CD4-positive, alpha-beta T cell treated with Interleukin-15 for 1 hour (primary cell): ENCODE measurements at places on chromosomes 16 and 17.
A peak's percentile ranks its signal among the peaks of the same experiment; 100 is the strongest.

- no peak for DNase-seq
Observed at GRCh38 chr17:3534881-3535252, 22.7 kb downstream of the TRPV3 start.

DNA sequence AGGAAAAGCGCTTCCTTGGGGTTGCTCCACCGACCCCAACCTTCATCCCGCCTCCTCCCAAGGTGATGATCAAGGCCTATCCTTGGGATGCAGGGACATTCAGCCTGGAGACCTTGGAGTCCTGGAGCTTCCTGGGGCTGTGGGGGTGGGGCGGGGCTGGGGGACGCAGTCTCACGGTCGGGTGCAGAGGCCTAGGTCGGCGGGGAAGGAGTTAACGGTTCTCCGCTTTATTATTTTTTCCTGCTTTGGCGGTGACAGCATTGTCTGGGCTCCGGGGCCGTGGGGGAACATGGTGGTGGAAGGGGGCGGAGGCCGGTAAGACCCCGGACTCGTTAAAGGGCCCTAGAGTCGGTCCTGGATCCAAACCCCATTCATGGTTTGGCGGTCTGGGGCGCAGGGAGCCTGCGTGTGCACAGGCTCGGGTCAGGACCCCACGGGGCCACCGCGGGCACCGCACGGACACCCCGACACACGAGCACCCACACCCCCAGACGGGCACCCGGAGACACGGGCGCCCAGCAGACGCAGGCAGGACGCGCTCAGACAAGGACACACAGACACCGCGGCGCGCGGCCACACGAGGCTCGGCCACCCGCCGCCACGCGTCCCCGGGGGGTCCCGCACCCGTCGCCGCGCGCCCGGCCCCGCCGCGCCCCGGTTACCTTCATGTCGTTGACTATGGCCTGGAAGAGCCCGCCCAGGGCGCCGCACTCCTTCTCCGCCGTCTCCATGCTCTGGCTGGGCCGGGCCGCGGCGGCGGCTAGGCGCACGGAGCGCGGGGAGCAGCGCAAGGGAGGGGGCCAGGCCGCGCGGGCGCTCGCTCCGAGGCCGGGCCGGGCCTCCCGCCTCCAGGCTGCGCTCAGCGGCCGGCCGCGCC is 554 bp downstream of the MTSS2 start:
- no peak for DNase-seq

- no peak for DNase-seq
Observed at GRCh38 chr16:2839650-2840450, 9.7 kb downstream of the ZG16B start.

DNA sequence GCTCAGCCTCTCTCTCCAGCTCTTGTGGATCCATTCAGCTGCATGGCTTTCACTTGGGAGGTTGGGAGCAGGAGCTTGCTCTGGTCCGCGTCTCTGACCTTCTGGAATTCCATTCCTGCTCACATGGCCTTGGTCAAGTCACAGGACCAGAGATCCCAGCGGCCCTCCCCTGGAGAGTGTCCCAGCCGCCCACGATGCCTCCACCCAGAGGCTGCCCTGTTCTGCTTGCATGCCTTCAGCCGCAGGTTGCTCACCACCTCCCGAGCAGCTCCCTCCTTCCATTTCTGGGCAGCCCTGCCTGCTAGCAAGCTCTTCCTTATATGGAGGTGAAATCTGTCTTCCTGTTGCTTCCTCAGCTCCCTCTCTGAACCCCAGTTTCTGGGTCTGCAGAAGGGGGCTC is 32.6 kb downstream of the RAI1 start:
- DNase-seq, result no peak

DNA sequence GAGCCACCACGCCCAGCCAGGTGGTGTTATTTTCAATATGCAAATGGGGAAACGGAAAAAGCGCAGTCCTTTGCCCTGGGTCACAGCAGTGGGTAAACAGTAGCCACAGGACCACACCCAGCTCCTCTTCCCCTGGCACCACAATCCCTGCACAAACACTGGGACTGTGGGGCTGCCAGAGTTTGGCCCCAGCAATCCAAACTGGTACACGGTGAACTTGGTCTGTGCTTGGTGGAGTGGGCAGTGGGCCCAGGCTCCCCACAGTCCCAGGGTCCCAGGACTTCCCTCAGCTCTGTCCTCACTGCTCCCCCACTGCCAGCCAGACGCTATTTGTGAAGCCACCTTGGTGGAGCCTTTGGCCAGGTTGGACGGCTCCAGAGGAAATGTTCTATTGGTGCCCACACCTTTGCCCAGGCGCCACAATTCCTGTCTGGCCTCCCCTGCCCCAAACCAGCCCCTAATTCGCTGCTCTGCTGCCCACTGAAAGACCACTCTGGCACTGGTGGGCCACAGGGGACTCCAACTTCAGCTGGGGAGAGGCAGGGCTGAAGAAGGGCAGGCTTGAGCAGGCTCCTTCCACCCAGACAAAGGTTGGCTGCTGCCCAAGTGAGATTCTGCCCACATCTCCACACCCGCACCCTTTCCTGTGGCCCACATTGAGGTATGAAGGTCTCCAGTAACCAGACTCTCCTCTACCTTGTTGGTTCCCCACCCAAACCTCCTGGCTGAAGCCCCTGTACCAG is 2.1 kb downstream of the CHAD start:
- DNase-seq, result no peak

- DNase-seq, result no peak
Observed at GRCh38 chr16:88482630-88483391, 29.7 kb downstream of the ZFPM1 start.

GRCh38 chr16:84390131-84390785 is 21.9 kb downstream of the ATP2C2 start:
- DNase-seq, result no peak

- DNase-seq, result no peak
Observed at GRCh38 chr17:73697872-73698271, 53.6 kb upstream of the SDK2 start.

GRCh38 chr16:16025214-16025968 is 76.0 kb downstream of the ABCC1 start:
- DNase-seq, result peak; percentile 28

DNA sequence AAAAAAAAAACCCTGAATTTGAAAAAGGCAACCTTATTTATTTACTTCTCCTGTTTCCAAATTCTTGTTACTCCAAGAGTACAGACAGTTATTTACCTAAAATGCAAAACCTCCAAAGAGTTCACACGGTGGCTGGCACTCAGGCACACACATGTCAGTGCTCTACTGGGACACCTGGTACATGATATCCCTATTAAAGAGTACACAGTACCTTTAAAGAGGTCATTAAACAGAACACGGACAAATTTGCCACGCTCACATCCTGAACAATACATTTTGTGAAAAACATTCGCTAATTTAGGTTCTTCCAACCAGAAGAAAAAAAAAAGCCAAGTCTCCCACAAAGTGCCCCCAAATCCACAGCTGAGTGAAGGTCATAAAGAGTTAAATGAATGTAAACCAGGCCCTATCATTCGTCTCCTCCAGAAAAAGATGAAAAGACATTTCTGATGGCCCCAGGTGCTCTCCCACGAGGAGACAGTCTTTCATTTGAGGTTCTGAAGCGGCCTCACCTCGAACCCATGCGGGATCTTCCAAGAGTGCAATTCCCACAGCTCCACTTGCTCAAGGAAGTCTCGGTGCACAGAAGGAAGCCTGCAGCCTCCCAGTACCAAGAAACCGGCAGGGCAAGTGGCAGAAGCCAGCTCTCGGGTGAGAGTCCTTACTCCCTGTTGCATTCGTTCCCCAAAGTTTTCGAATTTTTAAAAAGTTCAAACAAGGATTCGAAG is 993 bp downstream of the ERN1 start:
- no peak for DNase-seq

DNA sequence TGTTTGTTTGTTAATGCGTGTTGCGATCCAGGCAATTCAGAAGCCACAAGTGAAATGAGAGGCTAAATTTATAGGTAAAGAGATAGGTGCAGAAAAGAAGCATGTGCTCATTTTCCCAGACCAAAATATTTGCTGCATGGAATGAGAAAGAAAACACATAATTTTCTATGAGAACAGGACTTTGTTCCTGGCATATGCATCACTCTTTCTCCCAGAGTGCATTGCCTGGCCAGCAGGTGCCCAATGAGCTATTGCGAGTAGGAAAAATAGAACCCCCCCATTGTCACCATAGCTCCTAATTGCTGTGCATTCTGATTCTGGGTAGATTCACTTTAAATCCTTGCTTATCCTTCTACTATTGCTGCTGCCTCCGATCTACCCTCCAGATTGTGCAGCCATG is 410.4 kb downstream of the PMP22 start:
- no peak for DNase-seq

DNA sequence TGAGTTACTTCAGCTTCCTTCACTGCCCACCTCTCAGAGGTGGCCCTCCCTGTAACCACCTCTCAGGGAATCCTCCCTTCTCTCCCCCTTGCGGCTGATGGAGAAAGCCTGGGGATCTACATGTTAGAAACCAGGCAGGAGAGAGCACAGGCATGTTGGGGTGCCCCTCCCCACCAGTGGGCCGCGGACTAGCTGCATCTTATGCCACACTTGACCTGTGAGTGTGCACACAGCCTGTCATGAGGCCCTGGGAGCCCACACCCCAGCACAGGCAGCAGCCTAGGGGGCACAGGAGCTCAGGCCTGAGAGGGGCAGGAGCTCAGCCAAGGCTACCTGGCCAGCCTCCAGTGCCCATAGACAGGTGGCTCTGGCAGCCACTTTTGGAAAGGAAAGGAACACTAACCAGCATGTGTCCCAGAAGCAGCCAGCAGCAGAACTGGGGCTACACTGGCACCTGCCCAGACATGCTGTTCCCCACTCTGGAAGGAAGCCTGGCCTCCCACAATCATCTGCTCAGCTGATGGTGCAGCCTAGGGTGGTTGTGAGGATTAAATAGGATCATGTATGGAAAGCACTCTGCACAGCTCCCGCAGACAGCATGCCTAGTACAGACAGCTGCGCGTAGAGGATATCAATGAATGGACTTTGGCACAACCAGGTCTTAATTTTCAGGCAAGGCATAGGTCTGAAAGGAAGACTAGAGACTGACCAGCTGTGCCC is 60.5 kb downstream of the TMEM132E start:
- no peak for DNase-seq

DNA sequence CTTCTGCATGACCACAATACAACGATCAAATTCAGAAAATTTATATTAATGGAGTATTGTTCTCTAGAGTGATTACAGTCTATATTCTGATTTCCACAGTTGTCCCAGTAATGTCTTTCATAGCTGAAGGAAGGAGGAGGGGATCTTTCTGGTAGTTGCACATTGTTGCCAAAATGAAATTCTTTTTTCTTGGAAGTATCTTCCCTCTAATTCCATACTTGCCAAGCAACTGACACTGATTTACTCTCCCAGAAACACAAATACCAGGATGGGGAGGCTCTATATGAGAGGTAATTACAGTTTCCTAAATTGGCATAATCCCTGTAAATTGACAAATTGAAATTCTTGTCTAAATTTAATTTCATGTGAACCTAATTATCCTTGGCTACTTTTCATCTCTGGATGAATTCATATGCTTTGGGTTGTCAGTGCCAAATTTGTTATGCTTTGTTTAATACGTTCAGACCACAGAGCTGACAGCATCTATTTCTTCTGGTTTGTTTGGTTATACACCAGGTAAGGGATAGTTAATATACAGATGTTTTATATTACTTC is 30.0 kb downstream of the NOL11 start:
- no peak for DNase-seq

DNA sequence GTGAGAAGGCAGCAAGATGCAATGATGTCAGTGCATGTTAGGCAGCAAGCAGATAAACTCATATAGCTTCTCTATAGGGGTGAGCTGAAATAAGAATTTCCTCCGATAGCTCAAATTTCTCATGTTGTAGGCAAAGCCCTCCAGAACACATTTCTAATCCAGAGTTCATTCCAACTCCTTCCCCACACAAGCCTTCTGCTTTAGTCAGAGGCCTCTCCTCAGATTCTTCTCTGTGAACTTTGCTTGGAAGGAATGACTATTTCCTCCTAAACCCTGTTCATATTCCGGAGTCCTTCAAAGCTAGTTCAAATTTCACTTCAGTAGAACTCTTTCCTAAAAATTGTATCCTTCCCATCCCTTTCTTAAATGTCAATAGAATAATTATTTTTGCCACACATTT is 144.8 kb downstream of the KCNJ2 start:
- no peak for DNase-seq

GRCh38 chr16:77220427-77220826 is 21.2 kb downstream of the SYCE1L start:
- no peak for DNase-seq

- no peak for DNase-seq
Observed at GRCh38 chr17:81635973-81636504, 873 bp downstream of the NPLOC4 start.

DNA sequence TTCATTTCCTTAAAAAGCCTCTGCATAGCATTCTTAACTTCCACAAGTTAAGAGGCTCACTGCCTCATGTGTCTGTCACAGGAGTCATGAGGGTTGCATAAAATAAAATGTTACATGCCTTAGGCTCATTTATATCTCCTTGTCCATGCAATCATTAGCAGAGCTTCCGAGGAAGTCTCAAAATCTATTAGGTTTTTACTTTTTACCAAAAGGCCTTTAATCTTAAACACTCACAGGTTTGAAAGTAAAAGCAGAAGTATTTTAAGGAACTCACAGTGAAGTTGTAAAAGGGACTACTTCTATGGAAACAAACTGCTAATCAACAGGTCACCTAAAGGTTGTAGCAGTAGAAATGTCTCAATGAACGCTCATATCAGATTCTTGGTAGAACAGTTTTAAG is 5.2 kb upstream of the ATP6V0A1 start:
- DNase-seq, result no peak

DNA sequence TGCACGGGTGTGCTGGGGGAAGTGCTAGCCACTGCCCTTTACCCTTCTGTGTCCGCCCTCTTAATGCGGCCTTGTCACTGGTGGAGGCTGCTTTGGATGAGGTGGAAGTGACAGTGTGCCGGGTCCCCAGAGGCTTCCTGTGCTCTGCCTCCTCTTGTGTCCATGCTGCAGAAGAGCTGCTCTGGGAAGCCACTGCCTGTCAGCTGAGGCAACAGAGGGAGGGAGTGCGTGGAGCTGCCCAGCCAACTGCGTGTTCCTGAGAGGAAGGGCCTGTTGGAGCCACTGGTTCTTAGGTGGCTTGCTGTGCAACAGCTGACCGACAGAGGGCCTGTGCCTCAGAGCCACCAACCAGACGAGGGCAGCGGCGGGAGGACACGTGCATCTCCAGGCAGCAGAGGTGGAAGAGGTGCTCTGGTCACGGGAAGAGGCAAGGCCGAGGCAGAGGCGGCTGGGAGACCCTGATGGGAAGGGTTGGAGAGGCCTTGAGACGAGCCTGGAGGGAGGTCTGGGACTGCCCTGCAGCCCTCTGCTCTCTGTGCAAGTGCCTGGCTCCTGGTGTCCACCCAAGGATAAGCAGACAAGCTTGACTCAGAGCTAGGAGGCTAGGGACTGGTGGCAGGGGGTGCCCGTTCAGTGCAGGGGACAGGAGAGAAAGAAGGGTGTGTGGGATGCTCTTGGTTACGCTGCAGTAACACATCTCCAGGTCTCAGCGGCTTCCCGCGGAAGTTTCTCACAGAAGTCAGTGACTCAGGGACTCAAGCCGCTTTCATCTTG is 25.4 kb downstream of the B9D1 start:
- no peak for DNase-seq

GRCh38 chr17:79420318-79421243 is 190.3 kb downstream of the RBFOX3 start:
- no peak for DNase-seq
